ENCODE measurements at places on chromosomes 5 and 9. TPM values are rescaled to one million over a fixed set of nuclear protein-coding genes. Genes with fewer than 3 reads are reported as not detected.

C9orf43 gene
- 0.13 TPM for total RNA-seq

FCN2 gene
- not detected for total RNA-seq

AQP7 gene
- 0.07 TPM for total RNA-seq

SLC36A2 gene
- not detected for total RNA-seq

TMC1 gene
- total RNA-seq = 0.13 TPM

TAS2R1 gene
- total RNA-seq = not detected

NEUROG1 gene
- total RNA-seq = not detected

PCDHB12 gene
- total RNA-seq = 0.13 TPM

SHISAL2B gene
- not detected for total RNA-seq

SLC45A2 gene
- not detected for total RNA-seq

CARD9 gene
- under 0.01 TPM for total RNA-seq

AGXT2 gene
- not detected for total RNA-seq

LEAP2 gene
- total RNA-seq = not detected

PCBD2 gene
- 4.3 TPM for total RNA-seq

PCDHB14 gene
- total RNA-seq = 0.20 TPM

STKLD1 gene
- 0.49 TPM for total RNA-seq

GABRB2 gene
- total RNA-seq = not detected

EXOC3 gene
- 27.7 TPM for total RNA-seq

TRAF1 gene
- 4.6 TPM for total RNA-seq

RPL37 gene
- 83.8 TPM for total RNA-seq

ADAMTS16 gene
- not detected for total RNA-seq

TMEM141 gene
- total RNA-seq = 113 TPM

PCDHAC1 gene
- total RNA-seq = not detected

PTCH1 gene
- total RNA-seq = 1.7 TPM

PCDHGA4 gene
- 3.9 TPM for total RNA-seq

SHC3 gene
- under 0.01 TPM for total RNA-seq
